ENCODE measurements at places on chromosomes 12 and 14.

- no peak for DNase-seq
Measured at GRCh38 chr12:91948504-91948903, 197.1 kb downstream of the BTG1 start.

GRCh38 chr14:36901861-36902260 lies 240.2 kb downstream of the PAX9 start:
- DNase-seq: no peak

GRCh38 chr12:102512523-102512922 lies 32.2 kb upstream of the IGF1 start:
- no peak for DNase-seq

DNA sequence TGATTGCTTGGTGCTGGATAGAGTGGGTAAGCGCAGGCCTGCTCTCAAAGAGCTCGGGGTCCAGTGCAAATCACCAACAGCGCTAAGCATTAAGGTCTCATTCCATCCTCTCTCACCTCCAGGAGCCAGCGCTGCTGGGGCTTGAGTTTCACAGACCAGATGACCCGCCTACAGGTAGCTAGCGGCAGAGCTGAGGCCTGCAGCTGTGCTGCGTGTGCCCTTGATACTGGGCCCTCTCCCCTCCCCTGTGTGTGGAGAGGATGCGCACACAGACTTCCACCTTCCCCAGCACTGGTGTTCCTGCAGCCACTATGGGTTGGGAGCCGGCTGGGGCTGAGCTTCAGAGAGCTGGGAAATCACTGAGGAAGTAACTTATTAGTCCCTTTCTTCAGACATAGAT lies 149.9 kb downstream of the CALM1 start:
- no peak for DNase-seq

DNA sequence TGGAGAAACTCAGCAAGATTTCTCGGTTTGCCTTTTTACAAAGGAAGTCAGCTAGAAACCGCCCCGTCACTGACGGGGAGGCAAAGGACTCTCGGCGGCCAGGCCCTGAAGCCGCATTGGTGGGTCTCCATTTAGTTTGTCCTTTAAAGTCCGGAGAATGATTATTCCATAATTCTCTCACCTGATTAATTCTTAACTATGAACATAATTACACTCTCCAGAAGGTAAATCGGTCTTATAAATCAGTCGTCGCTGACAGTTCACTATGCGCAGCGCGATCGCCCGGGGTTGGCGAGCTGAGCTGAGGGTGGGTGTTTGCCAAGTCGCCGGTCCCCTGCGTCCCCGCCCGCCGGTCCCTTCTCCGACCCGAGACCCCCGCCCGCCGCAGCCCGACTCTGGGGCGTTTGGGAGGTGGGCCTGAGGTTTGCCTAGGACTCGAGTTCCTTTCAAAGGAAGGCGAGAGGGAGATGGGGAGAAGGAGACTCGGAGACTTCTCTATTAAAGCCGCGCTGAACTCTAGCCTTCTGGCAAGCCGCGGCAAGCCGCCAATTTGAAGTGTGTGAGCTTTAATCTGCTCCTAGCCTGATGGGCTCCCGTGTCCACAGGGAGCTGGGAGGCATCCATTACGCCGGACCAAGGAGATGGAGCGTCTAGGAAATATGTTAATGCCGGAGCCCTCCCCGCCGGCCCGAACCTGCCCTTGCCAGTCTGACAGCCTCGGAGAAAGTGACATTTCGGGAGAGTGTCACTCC lies 392.9 kb downstream of the NOVA1 start:
- DNase-seq: no peak

DNA sequence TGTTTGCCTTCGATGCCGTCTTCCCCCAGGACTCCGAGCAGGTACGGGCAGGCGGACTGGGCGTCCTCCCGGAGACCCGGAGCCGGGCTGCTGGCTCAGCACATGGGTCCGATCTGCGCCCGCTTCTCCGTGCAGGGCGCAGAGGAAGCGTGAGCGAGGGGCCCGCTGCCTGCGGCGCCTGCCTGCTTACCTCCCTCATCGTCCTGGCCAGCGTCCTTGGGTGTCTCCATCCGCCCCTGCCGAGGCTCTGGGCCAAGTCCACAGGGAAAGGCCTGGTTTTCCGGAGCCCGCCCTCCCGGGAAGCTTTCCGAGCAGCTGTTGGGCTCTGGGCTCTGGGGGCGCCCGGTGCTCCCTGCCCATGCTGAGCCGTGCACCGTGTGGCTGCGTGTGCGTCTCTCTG lies 33.5 kb downstream of the KIF26A start:
- DNase-seq: no peak

- DNase-seq: no peak
Measured at GRCh38 chr14:50545618-50546017, 13.2 kb upstream of the MAP4K5 start.

DNA sequence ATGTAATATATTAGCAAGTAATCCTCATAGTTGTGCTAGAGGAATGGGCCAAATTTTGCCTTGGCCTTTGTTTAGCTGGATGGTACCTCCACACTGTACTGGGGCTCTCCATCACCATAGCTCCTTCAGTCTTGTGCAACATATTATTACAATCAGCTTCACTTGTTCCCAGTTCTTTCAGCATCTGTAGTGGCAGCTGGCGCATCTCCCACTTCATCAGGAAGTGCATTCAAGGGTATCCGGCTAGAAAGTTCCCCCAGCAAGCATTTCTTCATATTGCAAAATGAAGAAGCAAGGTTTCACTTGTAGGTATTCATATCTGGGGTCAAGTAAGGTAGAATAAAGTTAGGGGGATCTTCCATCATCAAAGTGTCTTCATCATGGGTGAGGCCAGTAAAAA lies 123.7 kb downstream of the IGF1 start:
- no peak for DNase-seq

DNA sequence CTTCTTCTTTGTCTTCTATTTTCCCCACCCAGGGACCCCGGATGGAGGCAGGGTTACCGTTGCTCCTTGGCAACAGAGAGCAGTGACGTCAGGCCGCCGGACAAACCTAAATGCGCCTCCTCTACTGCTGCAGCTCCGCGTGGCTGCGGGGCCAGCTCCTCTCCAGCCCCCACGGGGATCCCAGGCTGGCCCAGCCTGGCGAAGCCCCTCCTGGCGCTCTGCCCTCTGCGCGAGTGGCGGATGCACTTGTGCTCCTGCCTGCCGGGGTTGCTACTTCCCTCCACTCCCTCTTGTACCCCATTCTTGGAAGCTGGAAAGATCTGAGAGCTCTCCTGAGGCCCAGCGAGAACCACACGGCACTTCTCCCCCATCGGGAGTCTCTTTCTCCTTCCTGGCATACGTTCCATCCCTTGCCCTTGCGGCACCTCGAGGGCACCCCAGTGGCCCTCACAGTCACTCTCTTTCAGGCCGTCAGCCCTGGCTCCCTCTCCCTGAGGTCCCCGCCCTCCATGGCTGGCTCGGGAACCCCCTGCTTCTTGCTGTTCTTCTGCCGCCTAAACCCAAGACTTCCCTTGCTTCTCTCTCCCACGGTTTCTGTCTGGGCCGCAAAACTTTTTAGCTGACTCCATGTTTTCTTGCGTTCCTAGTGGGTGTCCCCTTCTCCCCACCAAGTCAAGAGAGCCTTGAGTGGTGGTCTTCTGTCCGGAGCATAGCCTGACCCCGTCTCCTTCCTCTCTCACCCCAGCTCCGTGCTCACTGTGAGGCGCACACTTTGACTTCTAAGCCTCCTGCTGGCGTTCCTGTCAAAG lies 121.7 kb downstream of the PAPOLA start:
- no peak for DNase-seq

DNA sequence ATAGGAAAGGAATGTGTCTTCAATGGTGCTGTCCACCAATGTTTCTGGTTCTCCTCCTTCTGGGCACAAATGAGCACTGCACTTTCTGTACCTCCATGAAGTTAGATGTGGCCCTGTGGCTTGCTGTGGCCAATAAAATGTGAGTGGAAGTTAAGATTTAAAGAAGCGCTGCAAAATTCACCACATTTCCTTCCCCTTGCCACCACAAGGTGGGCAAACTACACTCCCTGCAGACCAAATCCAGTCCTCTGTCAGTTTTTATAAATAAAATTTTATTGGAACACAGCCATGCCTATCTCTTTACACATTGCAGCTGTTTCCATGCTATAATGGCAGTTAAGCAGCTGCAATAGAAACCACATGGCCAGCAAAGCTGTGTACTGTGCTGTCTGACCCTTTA lies 141.4 kb upstream of the TMPO start:
- no peak for DNase-seq

- no peak for DNase-seq
Measured at GRCh38 chr12:116138781-116139180, 138.7 kb downstream of the MED13L start.

GRCh38 chr14:87066221-87066817 lies 926.7 kb downstream of the GALC start:
- no peak for DNase-seq

- no peak for DNase-seq
Measured at GRCh38 chr14:41609704-41610183, 3.1 kb downstream of the LRFN5 start.

DNA sequence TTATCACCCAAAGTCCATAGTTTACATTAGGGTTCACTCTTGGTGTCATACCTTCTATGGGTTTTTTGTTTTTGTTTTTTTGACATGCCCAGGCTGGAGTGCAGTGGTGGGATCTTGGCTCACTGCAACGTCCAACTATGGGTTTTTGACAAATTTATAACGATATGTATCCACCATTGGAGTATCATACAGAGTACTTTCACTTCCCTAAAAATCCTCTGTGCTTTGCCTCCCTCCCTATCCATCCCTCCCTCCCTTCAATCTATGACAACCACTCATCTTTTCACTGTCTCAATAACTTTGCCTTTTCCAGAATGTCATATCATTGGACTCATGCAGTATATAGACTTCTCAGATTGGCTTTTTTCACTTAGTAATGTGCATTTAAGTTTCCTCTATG lies 139.0 kb upstream of the CCDC198 start:
- no peak for DNase-seq

DNA sequence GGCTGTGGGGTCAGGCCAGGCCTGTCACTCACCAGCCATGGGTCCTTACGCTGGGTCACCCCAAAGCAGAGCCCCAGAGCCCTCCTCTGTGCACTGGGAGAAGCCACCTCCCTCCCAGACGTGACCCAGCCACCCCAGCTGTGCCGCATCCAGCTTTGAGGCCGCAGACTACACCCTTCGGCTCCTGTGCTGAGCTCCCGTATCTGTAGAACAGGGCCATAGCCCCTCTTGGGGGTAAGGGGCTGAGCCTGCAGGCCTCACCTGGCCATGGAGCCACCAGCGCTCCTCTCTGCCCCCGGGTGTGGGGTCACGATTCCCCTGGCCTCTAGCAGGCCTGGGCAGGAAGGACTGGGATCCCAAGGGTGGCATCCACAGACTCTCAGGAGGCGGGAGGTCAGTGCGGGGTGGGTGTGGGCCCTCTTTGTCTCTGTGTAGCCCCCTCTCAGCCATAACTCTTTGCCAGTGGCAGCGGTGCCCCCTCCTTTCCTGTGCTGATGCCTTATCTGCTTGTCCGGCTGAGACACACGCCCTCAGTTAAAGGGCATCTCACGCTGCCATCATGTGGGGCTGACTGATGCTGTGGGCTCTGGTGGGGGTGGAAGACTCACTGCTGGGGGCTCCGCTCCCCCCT lies 16.3 kb downstream of the ASPG start:
- DNase-seq: no peak

DNA sequence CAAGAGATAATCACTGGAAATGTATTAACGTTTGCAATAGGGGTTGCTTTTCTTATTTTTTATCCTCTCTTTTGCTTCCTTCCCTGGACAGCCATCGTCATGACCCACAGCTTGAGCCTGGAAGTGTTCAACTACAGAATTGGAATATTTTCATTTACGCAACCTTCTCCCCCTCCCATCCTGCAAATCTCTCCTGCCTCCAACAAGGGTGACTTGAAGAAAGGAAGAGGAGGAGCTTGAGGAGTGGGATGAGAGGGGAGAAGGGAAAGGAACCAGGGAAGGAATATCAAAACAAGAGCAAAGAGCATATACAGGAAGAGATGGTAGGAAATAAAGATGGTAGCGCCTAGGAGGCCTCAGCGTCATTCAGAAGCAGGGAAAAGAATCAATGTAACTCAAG lies 1.6 kb upstream of the MANSC4 start:
- DNase-seq: no peak
